ENCODE measurements at places on chromosomes 13 and 19.

GRCh38 chr19:45638930-45639729, at the start of gene EML2:
TSS of gene EML2 (minus strand) at chr19:45639397. CDS start at chr19:45639376, 21 bp downstream.
- no peak for DNase-seq

DNA sequence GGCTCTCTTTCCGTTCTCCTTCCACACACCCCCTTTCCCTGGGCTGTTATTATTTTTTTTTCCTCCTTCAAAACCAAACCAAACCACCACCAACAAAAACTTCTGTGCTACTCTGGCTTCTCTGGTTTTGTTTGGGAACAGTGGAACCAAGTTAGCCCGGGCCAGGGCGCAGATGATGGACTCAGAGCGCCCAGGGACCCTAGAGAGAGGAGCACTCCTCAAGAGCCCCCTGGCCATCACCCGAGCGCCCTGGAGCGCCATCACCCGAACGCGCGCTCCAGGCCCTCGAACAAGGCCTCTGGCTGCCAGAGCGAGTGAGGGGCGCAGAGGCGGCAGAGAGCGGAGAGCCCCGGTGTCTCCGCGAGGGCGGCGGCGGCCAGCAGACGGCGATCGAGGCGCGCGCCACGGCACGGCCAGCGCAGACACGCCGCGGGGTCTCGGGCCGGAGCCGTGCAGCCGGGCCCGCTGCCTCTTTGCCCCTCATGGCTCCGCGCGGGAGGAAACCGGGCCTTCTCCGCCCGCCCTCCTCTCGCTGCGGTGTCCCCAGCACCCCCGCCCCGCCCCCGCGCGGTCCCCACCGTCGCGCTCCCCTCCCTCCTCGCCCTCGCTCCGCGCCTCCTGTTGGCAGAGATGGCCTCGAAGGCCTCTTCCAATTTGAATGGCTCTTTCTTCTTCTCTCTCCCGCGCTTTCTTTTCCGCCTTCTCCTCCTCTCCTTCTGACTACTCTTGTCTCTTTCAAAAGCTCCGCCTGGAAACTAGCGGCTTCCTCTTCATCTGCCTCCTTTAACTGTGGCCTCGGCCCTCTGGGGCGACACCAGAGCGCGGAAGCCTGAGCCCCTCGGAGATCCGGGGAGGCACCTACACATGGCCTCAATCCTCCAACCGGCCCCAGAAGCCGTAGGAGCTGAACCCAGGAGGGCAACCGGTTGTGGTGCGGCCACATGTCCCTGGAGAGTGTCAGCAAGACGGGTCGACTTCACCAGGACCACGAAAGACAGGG, 4.1 kb upstream of the SOX1 start:
- no peak for DNase-seq

- no peak for DNase-seq
These were observed 5.3 kb upstream of the KPTN start for GRCh38 chr19:47489072-47489914.

GRCh38 chr13:81493144-81493543, 1152.2 kb upstream of the SPRY2 start:
- DNase-seq: no peak

DNA sequence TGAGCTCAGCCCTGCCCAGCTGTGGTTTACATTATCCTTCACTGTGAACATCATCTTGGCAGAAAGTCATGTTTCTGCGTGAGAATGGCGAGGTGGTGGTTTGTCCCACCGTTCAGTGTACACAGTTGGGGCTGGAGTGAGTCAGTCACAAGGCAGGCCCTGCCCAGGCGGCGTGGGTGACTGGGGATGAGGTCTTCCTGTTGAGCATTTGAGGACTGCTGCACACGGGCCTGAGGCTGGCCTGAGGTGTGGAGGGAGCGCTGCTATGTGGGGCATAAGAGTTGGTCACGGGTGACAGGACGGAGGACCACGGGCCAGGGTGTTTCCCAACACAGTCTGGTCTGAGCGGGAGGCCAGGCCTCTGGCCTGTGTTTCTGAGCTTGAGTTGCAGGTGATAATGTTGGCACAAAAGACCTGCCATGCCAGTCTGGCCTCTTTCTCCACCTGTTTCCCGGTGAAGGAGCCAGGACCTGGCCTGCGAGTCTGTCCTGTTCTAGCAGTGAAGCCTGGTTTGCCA, 13.4 kb upstream of the C19orf33 start:
- DNase-seq: no peak

All from stimulated activated CD4-positive, alpha-beta T cell treated with anti-CD3 and anti-CD28 coated beads, Interleukin-1b, Interleukin-23, amount 100 ng/mL, for 1 hour (primary cell).